ENCODE measurements at places on chromosomes 2 and 18.

- DNase-seq, result no peak
Observed at GRCh38 chr2:51011254-51011653, 20.7 kb downstream of the NRXN1 start.

DNA sequence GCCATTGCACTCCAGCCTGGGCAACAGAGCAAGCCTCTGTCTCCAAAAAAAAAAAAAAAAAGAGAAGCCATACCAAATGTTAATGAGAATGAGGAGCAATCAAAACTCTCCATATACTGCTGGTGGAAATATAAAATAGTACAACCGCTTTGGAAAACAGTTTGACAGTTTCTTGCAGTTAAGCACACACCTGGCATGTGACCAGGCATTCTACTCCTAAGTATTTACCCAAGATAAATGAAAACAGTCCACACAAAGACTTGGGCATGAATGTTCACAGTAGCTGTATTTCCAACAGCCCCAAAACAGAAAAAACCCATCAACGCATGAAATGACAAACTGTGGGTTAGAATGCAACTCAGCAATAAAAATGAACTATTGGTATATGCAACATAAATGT lies 76.0 kb upstream of the ST8SIA5 start:
- no peak for DNase-seq

GRCh38 chr2:234500394-234501006 lies 3.6 kb upstream of the ARL4C start:
- DNase-seq, result no peak

DNA sequence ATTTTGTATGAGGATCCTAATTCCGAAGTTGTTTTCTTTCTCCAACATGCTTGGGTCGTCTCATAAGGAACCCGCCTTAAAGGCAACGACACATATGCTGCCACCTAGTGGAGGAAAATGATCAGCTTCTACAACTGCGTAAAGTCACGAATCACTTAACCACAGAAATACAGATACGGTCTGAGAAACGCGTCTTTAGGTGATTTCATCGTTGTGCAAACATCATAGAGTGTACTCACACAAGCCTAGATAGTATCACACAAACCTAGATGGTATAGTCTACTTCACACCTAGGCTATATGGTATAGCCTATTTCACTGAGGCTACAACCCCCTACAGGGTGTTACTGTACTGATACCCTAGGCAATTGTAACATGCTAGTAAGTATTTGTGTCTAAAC lies 13.1 kb downstream of the GNLY start:
- peak; percentile 23 for DNase-seq

- DNase-seq, result no peak
Observed at GRCh38 chr2:54457323-54458023, 1.3 kb downstream of the SPTBN1 start.

DNA sequence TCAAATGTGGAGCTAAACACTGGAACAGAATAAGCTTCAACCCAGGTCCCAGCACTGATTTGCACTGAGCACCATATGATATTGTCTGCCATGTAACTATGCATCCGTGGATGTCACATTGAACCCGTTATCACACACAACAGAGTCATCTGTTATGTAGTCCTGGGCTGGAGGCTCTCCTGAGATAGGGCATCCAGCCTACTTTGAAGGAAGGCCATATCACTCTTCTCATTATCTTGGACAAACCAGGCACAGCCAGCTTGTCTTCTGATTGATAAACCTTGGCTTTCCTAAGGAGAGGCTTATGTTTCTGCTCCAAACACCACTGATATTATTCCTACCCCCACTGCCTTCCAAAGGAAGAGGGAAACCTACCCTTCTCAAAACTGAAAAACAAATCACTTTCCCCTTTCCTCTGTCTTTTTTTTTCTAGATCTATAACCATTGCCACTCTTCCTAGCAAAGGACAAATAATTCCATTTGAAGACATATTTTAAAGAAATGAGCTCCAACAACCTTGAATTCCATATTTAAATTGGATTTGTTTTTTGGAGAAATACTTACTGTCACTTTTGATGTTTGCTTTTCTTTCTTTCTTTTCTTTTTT lies 16.4 kb downstream of the RSAD2 start:
- no peak for DNase-seq

DNA sequence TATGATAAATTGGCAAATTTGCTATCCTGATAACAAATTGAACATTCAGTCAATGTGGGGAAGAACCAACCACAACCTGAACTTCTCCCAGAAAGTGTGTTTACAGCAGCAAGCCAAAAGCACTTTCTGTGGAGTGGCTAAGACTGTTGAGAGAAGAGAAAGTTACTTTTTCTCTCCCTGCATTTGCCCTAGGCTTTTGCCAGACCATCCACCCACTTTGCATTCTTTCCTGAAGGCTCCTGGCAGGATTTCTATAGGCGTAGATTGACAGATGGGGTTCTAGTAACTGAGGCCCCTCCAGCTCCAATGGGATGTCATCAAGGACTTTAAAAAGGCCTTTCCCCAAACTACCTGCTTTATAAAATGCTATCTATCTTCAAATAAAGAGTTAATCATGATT lies 215.2 kb downstream of the GULP1 start:
- DNase-seq, result no peak

DNA sequence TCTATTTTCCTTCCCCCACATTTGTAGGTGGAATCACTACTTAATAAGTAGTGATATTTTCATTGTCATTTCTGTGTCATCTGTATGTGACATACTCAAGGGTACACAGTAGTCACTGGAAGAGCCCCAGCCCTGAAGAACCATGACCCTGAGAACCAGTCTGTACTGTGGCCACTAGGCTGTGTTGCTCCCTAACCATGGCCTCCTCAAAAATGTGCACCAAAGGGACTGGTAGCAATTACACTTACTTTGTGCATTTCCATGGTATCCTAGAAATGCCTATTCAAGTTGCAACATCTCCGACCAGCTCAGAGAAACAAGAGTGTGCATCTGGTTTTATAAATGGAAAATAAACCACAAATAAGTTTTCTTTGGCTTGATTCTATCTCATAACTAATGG lies 155.1 kb downstream of the DOCK10 start:
- no peak for DNase-seq

DNA sequence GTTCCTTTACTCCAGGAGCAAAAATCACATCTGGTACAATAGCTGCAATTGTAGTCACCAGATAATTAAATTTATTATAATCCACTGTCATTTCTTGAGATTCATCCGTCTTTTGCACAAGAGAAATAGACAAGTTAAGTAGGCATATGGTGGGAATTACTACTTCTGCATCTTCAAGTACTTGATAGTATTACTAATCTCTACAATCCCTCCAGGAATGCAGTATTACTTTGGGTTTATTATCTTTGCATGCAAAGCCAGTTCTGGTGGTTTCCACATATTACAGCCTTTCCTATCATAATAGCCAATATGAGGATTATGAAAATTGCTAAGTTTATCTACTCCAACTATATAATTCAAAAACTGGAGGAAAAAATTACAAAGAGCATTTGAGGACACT lies 254.1 kb downstream of the IKZF2 start:
- DNase-seq, result no peak

GRCh38 chr2:225008935-225009334 lies 33.3 kb downstream of the DOCK10 start:
- no peak for DNase-seq

DNA sequence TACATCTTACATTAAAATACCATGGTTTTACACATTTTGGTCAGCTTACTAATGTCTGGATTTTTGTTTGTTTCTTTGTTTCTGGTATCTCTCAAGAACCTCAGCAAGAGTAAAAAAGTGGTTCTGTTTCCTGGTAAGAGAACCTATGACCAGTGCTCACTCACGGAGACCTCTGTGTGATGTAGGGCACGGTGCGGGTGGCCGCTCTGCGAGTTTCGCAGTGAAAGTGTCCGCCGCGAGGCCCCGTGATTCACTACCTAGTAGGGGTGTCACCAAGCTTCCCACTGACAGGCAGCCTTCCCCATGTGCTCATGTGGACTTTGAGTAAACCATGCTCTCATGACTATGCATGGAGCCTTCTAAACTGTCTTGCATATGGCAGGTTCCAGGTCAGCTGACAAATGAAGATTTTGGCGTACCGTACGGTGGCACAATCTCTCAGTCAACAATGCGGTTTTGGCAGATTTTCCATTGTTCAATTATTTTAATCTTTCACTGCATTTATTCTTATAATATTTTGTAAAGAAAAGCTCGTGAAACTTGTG lies 137.3 kb downstream of the DCDC2C start:
- no peak for DNase-seq

GRCh38 chr18:13216092-13216582 lies 2.4 kb upstream of the LDLRAD4 start:
- no peak for DNase-seq

DNA sequence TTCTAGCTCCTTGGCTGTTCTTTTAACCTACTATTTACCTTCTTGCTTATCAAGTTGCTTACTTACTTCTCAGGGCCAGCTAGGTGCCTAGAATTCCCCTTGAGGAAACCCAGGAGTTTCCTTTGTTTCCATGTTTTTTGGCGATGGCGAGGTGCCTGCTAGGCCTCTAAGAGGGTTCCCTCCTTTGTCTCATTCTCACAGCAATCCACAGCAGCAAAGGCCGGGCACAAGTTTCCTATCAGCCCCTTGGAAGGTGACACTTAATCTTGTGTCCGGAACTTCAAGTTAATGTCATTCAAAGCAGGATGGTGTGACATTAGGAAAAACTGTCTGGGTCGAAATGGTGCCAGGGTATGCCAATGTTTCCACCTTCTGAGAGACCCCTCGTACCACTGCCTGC lies 101.9 kb upstream of the EPC2 start:
- DNase-seq, result no peak

- DNase-seq, result no peak
Observed at GRCh38 chr2:124755386-124755785, 730.3 kb downstream of the CNTNAP5 start.

DNA sequence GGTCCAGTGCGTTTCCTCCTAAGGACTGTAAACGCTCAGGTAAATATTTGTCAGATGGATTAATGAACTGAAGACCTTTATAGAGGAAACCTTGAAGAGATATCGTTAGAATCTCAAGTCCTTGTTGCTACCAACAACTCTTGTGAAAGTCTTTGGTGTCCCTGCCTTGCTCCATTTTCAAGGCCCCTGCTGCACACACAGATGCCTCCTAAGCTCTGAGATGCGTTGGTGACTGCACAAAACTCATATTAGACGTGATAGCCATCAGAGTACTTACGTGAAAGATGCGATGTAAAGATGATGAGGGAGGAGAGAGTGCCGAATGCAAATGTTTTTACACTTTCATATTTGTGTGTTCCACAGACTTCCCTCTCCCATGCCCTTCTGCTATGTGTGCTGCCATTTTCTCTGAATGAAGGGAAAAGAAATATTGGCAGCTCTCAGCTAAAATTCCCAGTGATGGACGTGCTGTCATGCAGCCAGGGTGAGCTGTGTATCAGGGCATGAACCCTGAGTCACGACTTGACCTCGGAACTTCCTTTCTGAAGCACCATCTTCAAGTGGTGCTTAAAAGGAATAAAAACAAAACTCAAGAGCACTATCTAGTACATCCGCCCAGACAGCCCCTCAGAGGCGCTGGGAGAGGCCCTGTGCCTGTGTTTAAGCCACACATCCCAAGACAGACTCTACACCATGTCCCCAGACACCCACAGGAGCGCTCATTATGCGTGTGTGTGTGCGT lies 117.4 kb downstream of the FAM210A start:
- no peak for DNase-seq

DNA sequence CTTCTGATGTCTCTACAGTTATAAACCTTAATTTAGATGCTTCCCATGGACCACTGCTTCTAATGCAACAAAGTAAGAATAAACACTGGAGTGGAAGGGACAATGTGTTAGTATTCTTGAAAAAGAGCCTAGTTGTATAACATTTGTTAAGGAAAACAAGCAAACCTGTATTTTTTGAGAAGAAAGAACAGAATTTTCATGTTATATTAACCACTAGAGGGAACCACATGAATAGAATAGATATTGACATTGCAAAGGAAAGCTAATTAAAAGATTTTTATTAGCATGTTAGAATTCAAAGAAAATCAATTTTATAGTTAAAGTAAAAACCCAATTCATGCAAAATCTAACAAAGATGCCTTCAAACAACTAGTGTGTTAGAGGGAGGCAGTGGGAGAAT lies 151.2 kb upstream of the BARD1 start:
- DNase-seq, result no peak

DNA sequence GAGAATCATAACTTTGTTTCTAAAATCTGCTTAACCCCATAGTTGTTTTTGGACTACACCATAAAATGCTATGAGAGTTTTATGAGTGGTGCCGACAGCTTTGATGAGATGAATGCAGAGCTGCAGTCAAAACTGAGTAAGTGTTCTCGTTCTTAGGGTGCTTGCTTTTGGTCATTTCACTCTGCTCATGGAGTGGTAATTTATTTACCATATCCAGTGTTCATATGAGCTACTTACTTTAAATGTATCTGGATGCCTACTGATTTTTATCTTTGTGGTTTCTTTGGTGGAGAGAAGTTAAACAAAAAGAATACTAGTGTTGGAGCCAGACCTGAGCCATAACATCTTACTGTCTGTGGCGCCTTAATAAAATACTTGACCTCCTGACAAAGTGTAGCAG lies 16.4 kb downstream of the NDC80 start:
- no peak for DNase-seq

- no peak for DNase-seq
Observed at GRCh38 chr2:106114166-106114565, 79.9 kb downstream of the UXS1 start.

GRCh38 chr18:51862051-51862715 lies 477.8 kb upstream of the DCC start:
- DNase-seq, result no peak

DNA sequence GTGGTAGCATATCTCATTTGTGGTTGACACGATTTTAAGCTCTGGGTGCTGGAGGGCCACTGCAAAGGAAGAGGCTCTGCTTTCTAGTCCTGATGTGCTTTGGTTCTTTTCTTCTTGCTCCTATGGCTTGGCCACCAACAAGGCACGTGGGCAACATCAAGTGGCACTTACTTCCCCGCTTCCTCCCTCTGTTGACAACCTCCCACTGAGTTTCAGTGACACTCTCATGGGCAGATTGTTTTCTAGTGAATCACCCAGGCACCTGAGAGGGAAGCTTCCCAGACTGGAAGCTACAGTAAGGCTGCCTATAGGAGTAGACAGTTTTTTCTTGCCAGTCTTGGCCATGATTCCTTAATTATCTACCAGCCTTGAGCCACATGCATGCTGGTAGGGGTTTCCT lies 89.0 kb downstream of the NBAS start:
- DNase-seq, result no peak

- no peak for DNase-seq
Observed at GRCh38 chr18:2545155-2545554, 26.1 kb downstream of the METTL4 start.

GRCh38 chr2:227404585-227405271 lies 17.0 kb upstream of the SCYGR1 start:
- no peak for DNase-seq

- DNase-seq, result no peak
Observed at GRCh38 chr2:155218292-155218924, 519.9 kb downstream of the KCNJ3 start.

All from NCI-H1417 treated with DMSO at 0.1 percent for 48 hours (cell line).